ENCODE measurements at places on chromosomes 16 and 17. TPM values are rescaled to one million over a fixed set of nuclear protein-coding genes. Genes with fewer than 3 reads are reported as not detected.

TTYH2 gene
- 1.8 TPM for total RNA-seq

TOP3A gene
- total RNA-seq = 37.3 TPM

NECAB2 gene
- total RNA-seq = 3.0 TPM

GSDMA gene
- total RNA-seq = not detected

KRT20 gene
- total RNA-seq = 0.17 TPM

LHX1 gene
- 2.6 TPM for total RNA-seq

SLC47A1 gene
- 23.8 TPM for total RNA-seq

CD79B gene
- not detected for total RNA-seq

PRSS21 gene
- 0.19 TPM for total RNA-seq

SULT1A4 gene
- 44.2 TPM for total RNA-seq

BLMH gene
- 47.6 TPM for total RNA-seq

HSD11B2 gene
- total RNA-seq = 1.8 TPM

SNX11 gene
- total RNA-seq = 27.5 TPM

MMP15 gene
- 19.8 TPM for total RNA-seq

TP53TG3 gene
- 0.57 TPM for total RNA-seq

IFT20 gene
- total RNA-seq = 56.4 TPM

TMEM114 gene
- total RNA-seq = not detected

SULT1A3 gene
- total RNA-seq = 10.3 TPM

SF3B3 gene
- total RNA-seq = 203 TPM

NPIPA3 gene
- total RNA-seq = 1.0 TPM

ANKRD40CL gene
- total RNA-seq = not detected

CLEC18B gene
- 0.43 TPM for total RNA-seq

TOP2A gene
- total RNA-seq = 217 TPM

CIAO3 gene
- 16.7 TPM for total RNA-seq

NLRC5 gene
- total RNA-seq = 6.2 TPM

GSG1L gene
- not detected for total RNA-seq

RNF222 gene
- not detected for total RNA-seq

KCNH4 gene
- 0.61 TPM for total RNA-seq

KCNJ18 gene
- not detected for total RNA-seq

CACNG3 gene
- total RNA-seq = not detected

UTP18 gene
- total RNA-seq = 78.2 TPM

ZC3H7A gene
- 25.6 TPM for total RNA-seq

PMFBP1 gene
- 0.19 TPM for total RNA-seq

SOX15 gene
- 0.72 TPM for total RNA-seq

CDH5 gene
- 0.17 TPM for total RNA-seq

VPS4A gene
- total RNA-seq = 29.3 TPM

KRT25 gene
- not detected for total RNA-seq

CACNB1 gene
- total RNA-seq = 4.9 TPM

ADAM11 gene
- total RNA-seq = 1.9 TPM

CALB2 gene
- 6.8 TPM for total RNA-seq

FN3K gene
- 6.4 TPM for total RNA-seq

TOX3 gene
- 0.20 TPM for total RNA-seq

UNC119 gene
- total RNA-seq = 35.3 TPM

TPSG1 gene
- total RNA-seq = not detected

SLC5A10 gene
- 0.17 TPM for total RNA-seq

DNAH17 gene
- total RNA-seq = 1.4 TPM

AGRP gene
- total RNA-seq = not detected

C17orf78 gene
- not detected for total RNA-seq

Data from A549 treated with CpdA at 1 μM for 4 hours (cell line).